Stimulated activated effector memory CD8-positive, alpha-beta T cell treated with anti-CD3 and anti-CD28 coated beads, Interleukin-12 subunit alpha, Interleukin-12 subunit beta, amount 100 ng/mL, for 72 hours (primary cell): ENCODE measurements at places on chromosomes 2 and 18.

GRCh38 chr2:65142515-65142914 is 12.6 kb upstream of the RAB1A start:
- no peak for DNase-seq

DNA sequence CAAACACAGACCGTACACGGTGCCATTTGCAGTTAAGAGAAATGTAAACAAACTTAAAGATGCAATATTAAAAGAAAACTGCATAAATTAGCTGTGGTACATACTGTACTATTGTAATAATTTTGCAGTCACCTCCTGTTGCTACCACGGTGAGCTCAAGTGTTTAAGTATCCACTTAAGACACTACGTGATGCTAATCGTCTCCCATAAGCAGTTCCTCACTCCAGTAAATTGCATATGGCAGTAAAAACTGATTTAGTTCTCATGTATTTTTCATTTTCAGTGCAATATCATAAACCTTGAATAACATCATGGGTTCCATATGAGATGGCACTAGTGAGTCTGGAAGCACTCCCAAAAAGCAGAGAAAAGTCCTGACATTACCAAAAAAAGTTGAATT is 14.4 kb downstream of the CLEC4F start:
- DNase-seq: no peak

DNA sequence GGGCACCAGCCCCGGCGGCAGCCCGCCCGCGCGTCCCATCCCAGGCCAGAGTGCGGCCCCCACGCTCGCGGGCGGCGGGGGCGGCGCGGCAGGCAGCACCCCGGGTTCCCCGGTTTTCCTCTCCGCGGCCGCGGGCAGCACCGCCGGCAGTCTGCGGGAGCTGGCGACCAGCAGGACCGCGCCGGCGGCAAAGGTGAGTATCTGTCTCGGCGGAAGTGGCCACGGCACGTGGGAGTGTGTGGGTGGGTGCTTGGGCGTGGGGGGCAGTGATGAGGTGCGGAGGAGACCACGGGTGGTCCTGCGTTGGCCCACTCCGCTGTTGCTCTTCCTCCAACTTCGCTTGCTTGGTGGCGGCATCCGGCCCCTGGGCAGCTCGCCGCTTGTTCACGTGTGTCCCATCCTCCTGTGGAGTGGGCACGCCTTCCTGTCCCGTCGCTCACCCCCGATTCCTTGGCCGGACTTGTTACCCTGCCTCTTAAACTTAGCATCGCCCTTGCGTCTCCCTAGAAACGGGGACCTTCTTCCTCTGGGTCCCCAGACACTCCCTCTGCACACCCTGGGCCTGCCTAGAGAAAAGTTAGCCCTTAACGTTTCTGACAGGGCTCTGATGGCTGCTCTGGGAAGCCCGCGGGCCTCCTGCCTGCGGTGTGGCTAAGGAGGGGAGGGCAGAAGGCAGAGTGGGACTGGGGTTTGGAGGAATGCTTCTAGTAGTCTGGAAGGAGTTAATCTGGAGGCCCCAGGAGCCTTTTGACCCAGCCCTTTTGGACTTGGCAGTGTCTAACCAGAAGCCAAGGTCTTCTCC is 1.1 kb downstream of the SH3RF3 start:
- no peak for DNase-seq

GRCh38 chr2:102315921-102316320 is 4.6 kb downstream of the IL1RL1 start:
- no peak for DNase-seq
